ENCODE measurements at places on chromosomes 11 and 22.
A peak's percentile ranks its signal among the peaks of the same experiment; 100 is the strongest.

DNA sequence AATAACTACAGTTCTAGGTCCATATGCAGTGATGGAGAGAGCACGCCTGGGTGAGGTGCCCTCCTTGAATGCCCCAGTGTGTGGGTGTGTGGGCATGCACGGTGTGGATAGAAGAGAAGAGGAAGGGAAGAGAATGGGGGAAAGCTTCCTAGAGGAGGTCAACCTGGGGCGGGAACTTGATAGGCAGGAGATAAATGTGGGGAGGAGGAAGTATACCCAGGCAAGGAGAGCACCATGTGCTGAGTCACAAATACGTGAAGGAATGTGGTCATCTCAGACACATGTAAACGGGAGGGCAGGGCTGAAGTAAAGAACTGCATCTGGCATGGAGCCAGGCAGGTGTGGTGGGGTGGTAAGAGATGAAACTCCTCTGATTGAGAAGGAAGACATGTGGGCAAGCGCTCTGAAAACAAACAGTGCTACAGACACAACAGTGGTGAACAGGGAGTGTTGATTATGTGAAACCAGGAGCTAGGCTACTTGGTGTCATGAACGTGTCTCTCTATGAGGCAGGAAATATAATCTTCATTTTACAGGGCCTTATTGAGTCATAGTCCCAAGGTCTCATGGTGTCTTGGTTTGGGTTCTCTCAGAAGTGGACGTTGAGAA lies 61.5 kb upstream of the EED start:
- peak; percentile 9 for DNase-seq

DNA sequence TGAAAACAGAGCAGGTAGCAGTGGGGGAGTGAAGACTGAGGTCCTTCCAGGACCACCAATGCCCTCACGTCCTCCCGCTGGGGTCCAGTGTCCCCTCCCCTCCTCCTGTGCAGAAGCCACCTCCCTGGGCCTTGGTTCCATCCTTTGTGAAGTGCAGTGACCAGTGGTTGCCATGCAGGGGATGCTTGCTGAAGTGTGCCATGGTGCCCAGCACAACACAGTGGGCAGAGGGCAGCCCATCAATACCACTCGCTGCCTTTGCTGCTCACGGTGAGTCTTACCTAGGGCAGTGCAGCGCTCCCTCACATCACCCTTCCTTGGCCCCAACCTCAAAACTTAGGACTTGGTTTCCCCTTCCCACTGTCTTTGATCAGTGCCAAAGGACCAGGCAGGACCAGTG lies 12.9 kb downstream of the MYEOV start:
- no peak for DNase-seq

GRCh38 chr11:114564831-114565230 lies 5.2 kb upstream of the NXPE1 start:
- DNase-seq: no peak

- DNase-seq: no peak
These were observed 53.3 kb downstream of the CERK start for GRCh38 chr22:46684706-46685105.

DNA sequence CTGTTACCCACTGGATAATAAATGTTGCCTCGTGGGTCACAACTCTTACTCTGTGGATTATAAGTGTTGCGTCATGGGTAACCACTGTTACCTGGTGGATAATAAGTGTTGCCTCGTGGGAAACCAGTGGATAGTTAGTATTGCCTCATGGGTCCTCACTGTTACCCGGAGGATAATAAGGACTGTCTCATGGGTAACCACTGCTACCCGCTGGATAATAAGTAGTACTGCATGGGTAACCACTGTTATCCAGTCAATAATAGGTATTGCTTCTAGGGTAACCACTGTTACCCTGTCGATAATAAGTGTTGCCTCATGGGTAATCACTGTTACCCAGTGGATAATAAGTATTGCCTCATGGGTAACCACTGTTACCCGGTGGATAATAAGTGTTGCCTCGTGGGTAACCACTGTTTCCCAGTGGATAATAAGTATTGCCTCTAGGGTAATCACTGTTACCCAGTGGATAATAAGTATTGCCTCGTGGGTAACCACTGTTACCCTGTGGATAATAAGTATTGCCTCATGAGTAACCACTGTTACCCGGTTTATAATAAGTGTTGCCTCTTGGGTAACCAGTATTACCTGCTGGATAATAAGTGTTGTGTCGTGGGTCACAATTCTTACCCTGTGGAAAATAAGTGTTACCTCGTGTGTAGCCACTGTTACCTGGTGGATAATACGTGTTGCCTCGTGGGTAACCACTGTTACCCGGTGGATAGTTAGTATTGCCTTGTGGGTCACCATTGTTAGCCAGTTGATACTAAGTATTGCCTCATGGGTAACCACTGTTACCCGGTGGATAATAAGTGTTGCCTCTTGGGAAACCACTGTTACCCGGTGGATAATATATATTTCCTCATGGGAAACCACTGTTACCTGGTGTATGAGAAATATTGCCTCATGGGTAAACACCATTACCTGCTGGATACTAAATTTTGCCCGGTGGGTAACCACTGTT lies 15.7 kb upstream of the NXPE4 start:
- no peak for DNase-seq

GRCh38 chr11:20754933-20755332 lies 85.5 kb downstream of the NELL1 start:
- DNase-seq: no peak

- peak; percentile 15 for DNase-seq
These were observed 679 bp upstream of the SSH3 start for GRCh38 chr11:67302571-67303131.

DNA sequence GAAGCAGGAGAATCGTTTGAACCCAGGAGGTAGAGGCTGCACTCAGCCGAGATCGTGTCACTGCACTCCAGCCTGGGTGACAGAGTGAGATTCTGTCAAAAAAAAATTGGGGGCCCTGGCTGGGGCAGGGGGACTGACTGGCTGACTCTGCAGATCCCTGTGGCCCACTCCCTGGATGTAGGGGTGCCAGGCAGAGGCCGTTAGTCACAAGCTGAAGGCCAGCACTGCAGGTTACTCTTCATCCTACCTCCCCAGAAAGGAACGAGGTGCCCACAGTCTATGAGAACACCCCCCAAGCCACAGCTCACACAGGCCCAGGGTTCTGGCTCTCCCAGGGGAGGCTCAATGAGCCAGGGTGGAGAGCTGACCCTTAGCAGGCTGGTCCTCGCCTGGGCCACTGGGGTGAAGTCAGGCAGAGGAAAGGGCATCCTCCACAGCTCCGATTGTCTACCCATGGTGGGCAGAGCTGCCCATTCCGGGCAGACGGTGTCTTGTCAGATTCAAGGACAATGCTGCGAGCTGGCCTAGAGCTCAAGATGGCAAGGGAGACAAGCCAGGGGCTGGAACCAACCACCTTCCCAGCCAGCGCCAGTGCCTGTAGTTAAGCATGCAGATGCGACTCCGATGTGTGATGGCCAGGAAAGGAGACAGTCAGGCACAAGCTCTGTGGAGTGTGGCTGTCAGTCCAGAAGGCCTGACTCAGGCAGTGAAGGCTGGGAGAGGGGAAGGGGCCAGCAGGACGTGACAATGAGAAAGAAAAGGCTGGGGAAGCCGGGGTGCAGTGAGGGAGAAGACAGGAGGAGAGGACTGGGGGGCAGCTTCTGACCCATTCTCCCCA lies 12.4 kb downstream of the C11orf24 start:
- DNase-seq: no peak

DNA sequence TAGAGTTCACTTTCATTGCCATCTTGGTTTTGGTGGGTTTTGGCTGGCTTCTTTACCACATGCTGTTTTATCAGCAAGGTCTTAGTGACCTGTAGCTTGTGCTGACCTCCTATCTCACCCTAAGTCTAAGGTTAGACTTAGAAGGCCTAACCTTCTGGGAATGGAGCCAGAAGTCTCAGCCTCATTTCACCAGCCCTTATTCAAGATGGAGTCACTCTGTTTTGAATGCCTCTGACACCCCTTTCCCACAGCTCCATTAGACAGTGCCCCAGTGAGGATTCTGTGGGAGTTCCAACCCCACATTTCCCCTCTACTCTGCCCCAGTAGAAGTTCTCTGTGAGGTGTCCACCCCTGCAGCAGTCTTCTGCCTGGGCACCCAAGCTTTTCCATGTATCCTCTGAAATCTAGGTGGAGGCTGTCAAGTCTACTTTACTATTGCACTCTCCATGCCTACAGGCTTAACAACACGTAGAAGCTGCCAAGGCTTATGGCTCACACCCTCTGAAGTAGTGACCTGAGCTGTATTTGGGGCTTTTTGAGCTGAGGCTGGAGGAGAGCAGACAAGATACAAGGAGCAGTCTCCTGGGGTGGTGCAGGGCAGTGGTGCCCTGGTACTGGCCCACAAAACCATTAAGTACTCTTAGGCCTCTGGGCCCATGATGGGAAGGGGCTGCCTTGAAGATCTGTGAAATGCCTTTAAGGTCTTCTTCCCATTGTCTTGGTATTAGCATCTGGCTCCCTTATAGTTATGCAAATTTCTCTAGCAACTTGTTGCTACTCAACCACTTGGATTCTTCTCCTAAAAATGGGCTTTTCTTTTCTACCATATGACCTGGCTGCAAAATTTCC lies 65.9 kb upstream of the SC5D start:
- no peak for DNase-seq

GRCh38 chr22:30312053-30312452 lies 14.7 kb downstream of the TBC1D10A start:
- no peak for DNase-seq

Data from T-helper 2 cell (primary cell).